ENCODE measurements at places on chromosomes 7 and 10.

DNA sequence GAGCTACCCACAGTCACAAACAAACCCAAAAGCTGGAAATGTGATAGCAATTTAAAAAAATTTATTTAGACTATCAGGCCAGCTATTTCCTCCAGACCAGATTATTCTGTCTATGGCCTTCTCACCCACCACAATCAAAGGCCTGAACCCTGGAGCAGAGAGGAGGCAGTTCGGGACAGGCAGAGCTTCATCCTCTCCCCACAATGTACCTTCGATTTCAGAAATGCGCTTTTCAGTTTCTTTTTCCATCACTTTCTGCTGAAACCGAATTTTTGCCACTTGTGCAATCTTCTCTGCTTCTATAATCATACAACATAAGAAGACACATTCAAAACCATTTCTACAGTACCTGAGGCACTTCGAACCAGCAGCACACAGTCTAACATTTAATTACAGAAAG lies 29.9 kb downstream of the ERLIN1 start:
- no peak for DNase-seq

GRCh38 chr10:6979371-6979770 lies 399.3 kb upstream of the PRKCQ start:
- no peak for DNase-seq

DNA sequence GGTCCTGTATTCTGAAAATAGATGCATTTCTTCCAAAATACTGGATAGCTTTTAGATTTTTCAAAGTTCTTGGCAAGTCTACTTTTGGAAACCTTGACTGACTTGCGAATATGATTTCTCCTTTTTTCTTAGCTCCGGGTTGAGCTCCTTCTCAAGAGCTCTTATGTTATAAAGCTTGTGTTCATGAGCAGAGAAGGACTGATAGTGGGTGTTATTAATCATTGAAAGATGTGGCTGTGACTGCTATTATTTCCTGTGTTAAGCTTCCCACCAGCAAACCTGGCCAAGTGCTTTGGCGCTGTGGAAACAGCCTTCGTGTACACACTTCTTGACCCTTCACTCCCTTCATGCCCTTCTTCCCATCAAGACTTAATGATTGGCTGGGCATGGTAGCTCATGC lies 98.2 kb downstream of the KIAA1217 start:
- no peak for DNase-seq

- DNase-seq = no peak
These were observed 9.4 kb downstream of the RNF133 start for GRCh38 chr7:122689346-122690109.

DNA sequence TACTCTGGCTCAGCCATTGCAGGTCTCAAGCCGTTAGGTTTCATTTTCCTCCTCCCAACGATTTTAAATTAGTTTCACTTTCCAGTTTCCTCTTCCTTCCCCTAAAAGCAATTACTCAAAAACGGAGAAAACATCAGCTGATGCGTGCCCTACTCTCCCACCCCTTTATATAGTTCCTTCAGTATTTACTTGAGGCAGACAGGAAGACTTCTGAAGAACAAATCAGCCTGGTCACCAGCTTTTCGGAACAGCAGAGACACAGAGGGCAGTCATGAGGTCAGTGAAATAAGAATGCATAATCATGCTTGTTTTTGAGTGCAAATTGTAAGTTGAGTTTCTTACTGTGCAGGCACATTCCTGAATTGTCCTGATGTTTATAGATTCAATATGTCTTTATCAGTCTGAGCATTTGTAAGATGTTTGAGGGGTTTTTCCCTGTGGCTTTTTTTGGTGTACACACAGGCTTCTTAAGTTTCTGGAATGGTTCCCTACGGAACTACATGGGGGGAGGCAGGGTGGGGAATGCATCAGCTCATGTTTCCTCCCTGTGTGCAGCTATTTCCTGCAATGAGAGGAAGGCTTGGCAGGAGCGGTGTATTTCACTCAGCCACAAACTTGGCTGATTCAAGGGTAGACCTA lies at the start of gene IFIT3:
TSS of gene IFIT3 (plus strand) at position 195 of the 639 bp plus-strand sequence. CDS start at position 272, 77 bp downstream.
- DNase-seq = peak; percentile 85

DNA sequence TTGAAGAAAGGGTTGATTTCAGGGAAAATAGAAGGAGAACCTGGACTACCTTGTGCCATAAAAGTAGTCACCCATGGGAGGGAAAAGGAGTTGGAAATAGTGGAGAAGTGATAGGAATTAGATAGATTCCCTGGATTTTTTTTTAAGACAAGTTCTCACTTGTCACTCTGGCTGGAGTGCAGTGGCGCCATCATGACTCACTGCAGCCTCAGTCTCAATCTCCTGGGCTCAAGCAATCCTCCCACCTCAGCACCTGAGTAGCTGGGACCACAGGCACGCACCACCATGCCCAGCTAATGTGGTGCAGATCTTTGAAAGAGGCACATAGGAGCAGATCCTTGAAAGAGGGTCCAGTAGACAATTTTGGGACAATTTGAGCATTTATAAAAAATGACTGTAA lies 9.5 kb upstream of the BLNK start:
- no peak for DNase-seq

- DNase-seq = no peak
These were observed 258.1 kb upstream of the IGFBP3 start for GRCh38 chr7:46179061-46179610.

DNA sequence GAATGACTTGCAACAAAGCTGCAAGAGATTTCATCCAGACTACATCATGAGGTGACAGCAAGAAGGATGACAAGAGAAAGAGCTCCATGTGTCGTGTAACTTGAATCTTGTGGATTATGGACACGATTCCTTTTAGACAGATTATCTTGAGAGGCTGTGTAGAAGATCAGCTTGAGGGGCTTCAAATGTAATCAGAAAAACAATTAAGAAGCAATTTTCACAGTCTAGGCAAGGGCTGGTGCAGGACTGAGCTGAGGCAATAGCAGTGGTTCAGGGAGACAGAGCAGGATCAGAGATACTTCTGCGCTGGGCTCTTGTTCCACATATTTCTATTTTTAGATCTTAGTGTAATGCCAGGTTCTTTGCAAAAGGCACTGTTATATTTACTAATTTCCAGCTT lies 253.0 kb upstream of the COBL start:
- no peak for DNase-seq

DNA sequence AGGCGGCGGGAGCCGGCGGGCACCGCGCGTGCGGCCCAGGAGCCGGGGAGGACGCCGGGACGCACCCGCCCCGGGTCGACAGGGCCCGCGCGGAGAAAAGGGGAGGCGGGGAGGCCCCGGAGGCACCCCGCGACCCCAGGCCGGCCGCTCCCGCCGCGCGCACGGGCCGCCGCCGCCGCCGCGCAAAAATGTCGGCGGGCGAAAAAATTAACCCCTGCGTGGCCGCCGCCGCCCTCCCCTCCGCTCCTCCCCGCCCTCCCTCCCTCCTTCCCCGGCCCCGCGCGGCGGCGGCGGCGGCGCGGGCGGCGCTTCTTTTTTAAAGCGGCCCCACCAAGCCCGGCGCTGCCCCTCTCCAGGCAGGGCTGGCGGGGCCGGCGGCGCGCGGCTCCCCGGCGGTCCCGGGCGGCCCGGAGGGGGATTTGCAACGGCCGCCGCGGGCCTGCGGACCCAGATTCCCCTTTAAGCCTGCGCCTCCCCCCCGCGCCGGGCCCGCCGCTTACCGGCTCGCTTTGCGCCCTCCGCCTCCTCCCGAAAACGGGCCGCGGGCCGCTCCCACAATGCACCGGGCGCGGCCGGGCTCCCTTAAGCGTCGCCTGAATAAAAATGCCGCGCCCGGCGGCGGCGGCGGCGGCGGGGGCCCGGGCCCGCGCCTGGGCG lies 465 bp downstream of the SEPHS1 start:
- DNase-seq = peak; percentile 78

DNA sequence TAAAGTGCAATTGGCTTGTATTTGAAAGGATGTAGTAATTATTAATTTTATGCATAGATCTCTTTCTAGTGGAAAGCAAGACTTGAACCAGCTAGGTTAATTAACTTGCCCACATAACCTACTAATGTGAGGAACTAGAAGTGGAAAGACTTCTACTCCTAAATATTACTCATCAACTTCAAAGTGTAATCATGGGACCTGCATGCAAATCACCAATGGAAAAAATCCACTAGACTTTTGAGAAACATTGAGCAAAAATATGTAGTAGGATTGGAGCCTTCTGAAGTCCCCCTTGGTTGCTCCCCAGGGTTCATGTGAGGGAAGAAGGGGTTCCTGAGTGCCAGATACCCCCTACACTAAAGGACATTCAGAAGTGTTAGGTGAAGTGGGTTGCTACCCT lies 240.2 kb downstream of the PTEN start:
- DNase-seq = no peak
